ENCODE measurements at places on chromosomes 1 and 21.

- DNase-seq, result no peak
Measured at GRCh38 chr1:64513545-64513944, 43.6 kb downstream of the CACHD1 start.

DNA sequence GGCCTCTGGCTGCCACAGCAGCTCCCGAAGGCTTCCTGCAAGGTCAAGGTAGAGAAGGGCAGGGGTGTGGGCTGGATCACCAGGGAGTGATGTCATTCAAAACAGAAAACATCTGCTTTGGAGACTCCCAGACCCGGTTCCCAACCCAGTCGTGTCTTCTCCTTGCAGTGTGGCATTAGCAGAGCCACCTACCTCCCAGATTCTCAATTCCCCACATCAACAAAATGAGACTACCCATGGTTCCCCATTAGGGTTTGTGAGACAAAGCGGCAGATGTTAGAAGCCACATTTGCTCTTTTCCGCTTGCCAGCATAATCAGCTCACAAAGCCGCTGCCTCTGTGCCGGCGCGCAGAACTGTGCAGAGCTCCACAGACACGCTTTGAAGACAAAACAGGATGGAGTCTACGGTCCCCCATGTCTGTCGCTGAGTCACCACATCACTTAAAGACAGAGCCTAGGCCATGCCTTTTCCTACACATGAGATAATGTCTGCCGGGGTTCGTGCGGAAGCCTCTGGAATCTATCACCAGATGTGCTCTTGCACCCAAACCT, 12.5 kb downstream of the KIF17 start:
- DNase-seq, result no peak

DNA sequence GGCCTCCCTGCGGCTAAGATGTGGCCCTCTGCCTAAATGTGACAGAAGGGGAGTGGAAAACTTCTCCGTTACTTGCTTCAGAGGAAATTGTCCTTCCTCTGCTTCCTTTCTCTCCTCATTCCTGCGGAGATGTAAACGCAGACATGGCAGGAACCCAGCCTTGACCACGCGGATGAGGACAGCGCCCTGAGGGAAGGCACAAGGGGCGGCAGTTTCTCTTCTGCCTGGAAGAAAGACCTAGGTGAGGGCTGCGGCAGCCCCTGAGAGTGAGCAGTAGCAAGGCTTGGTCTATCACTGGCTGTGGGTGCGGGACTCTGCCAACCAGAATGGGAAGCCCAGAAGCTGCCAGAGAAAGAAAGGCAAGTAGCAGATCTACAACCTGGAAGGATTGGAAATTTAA, 14.0 kb upstream of the CTPS1 start:
- DNase-seq, result no peak

DNA sequence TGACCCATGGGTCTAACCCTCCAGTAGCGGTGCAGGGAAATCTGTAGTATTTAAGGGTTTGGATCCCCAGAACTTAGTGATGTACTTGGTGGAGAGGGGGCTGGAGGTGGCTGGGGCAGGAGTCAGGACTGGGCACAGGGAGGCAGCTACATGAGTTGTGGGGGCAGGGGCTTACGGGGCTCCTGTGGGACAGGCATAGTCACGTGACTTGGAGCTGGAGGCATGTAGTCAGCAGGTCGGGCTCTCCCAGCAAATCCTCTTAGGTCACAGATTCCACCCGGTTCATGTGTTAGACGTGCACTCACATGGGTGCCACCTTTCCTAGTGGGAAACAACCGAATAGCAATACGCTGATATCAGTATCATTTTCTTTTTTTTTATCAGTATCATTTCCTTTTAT, 112.1 kb downstream of the PCP4 start:
- no peak for DNase-seq

DNA sequence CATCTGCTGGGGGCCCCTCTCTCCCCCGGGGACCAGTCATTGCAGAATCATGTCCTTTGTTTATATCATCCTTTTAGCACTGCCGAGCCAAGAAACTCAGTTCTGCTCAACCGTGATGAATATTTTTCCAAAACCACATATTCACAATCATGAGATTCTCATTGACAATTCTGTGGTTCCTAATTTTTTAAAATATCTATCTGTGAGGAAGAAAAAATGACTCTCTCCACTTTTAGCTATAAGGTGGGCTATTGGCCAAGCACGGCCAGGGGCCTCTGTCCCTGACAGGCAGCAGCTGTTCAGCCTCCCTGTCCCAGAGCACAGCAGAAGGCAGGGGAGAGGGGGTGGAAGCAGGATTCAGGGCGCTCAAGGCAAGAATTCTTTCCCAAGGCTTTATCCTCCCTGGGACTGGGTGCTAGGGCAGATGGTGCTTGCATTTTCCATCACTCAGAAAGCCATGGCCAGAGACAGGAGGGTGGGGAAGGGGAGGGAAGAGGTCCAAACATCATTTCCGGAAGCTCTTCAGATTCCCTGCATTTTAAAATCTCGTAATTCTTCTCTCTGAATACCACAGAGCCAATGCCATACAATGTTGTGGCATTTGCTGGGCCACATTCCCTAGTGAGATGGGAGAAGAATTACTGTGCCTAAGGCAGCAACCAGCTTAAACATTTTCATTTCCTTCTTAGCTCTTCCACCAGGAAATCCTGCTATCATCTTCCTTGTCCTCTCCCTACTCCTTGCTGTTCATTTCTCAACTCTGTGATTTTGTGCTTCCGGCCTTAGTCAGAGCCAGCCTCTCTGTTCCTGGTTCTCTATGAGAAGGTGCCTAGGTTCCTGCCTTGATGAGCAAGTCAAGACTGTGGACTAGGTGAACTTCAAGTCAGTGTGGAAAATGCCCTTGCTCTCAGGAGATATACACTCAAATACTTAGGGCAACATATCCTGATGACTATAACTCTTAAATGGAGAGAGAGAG, 60.3 kb downstream of the KCNJ6 start:
- no peak for DNase-seq

- no peak for DNase-seq
Measured at GRCh38 chr1:225354906-225355305, 72.9 kb downstream of the LBR start.

DNA sequence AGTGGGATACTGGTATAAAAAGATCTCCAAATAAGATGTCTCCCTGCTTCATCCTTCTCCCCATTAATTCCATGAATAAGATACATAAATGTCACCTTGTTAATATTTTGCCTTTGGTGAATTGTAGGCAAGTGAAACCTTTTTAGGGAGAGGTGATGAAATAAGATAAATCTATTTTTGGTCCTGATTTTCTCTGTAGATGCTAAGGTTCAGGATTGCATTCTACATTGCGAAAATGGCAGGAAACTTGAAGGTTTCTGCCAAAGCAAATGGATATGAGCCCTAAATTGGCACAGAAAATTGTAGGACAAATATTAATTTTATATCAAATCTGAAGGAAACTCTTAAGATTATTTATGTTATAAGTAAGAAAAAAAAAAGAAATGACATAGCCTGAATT, 107.1 kb downstream of the PLPPR4 start:
- DNase-seq, result no peak

DNA sequence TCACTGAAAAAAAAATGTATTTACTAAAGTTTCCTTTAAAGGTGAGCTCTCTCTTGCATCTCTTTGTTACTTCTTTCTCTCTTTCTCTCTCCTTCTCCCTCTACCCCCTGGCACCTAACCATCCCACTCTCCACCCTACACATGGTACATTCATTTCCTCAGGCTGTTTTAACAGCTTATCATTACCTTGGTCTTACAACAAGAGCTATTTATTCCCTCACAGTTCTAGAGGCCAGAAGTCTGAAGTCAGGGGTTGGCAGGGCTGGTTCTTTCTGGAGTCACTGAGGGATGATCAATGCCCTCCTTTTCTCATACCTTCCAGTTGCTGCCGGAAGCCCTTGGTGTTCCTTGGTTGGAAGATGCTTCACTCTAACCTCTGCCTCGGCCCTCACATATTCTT, 91.1 kb upstream of the DSCAM start:
- no peak for DNase-seq

DNA sequence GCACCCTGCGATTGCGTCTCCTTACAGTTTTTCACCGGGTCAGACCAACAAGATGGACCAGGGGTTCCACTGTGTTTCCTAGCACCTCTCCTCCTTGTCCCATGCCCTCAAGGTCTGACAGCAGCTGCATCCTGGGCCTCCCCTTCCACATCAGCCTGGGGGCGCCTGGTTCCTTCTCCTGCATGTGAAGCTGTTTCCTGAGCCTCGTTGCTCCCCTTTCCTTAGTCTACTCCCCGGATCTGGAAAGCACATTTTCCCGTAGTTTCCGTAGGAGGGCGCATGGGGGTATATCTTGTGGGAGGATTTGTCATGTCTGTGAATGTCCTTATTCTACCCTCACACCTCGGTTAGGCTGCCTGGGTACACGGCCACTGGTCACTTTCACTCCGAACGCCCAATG, 6.1 kb downstream of the PRDM15 start:
- no peak for DNase-seq

- DNase-seq, result no peak
Measured at GRCh38 chr21:32602099-32602498, 10.1 kb downstream of the CFAP298 start.

DNA sequence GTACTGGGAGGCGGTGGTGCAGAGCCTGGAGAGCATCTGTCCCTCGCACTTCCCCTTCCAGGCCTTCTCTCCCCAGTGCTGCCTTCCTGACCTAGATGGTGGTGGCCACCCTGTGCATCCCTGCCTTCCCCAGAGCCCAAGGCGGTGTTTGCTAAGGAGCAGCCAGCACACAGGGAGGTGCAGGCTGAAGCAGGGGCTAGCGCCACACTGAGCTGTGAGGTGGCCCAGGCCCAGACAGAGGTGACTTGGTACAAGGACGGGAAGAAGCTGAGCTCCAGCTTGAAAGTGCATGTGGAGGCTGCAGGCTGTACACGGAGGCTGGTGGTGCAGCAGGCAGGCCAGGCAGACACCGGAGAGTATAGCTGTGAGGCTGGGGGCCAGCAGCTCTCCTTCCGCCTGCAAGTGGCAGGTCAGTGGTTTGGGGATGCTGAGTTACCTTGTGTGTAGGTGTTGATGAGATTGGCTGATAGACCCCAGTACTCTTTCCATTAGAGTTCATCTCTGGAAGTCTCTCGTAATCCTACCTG, 51.6 kb downstream of the OBSCN start:
- no peak for DNase-seq

DNA sequence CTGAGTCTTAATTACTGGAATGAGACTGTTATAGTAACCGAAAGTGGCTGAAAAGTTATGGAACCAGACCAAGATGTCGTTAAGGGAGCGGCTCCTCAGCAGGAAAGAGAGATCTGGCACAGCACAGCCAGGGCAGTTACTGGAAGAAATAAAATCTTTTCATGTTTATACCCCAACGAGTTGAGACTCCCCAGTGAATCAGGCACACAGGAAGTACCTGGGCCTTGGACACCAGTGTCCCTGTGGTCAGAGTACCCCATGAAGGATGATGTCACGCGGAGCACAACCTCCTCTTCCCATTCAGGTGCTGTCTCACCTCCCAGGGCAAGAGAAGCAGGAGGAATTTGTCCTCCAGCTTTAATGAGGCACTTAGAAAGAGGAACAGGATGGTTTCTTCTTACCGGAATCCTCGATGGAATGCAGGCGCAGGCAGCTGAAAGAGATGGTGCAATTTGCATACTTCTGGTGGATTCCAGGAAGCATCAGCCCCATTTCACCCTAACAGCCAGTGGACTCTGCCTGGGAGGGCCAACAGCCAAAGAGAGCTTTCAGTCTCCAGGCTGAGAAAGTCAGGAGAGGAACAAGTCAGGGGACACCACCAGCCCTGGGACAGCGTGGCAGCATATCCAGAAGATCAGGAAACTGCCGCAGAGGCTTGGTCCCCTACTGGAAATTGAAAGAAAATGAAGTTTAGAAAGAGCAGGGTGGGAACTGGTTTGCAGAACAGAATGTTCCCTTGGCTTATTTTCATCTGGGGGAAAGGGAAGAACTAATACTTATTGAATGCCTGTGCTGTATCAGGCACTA, 35.9 kb upstream of the CTTNBP2NL start:
- no peak for DNase-seq

DNA sequence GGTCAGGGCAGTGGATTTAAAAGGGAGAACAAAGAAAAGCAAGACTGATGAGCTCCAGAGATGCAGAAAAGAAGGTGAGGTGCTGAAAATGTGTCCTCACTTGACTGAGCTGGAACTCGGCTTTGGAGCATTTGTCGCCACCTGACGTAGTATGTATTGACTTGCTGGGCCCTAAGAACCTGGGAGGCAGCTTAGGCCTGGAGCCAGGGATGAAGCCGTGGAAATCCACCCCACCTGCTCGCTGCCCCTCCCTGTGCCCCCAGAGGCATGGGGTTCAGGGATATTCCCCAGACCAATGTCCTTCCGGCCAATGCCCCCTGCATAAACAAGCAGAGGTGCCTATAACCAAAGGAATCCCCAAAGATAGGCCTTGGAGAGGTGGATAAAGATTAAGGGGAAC, 14.3 kb downstream of the MRAP start:
- DNase-seq, result no peak

GRCh38 chr1:190175320-190175719, 302.3 kb downstream of the BRINP3 start:
- no peak for DNase-seq

GRCh38 chr1:84834419-84835064, 58.5 kb downstream of the LPAR3 start:
- DNase-seq, result no peak

DNA sequence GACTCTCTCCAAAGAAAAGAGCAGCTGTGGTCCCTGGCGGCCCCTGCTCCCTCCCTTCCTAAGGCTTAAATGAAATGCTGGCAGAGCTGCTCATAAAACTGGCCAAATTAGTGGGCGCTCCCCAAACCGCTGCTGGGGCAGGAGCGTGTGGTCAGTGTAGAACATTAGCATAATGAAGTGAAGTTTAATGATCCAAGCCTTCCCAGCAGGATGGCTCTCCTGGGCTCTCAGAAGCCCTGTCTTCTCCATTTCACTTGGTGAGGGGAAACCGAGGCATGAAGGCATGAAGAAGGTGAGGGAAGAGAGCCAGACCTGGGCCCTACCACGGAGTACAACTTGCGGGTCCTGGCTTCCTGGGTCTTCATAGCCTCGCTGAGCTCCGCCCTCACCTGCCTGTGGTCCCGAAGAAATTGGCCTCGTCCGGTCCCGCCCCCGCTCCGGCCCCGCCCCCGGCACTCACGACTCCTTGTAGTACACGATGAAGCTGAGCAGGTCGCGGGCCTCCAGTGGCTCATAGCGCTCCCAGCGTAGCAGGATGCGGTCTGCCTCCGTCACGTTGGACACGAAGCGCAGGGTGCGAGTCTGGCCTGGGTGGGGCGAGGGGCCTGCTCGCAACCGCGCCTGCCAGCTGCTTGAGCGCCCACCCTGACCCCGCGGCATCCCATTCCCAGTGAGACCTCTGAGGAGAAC, 10.3 kb downstream of the INSRR start:
- no peak for DNase-seq

- DNase-seq, result no peak
Measured at GRCh38 chr1:104856091-104856490, 1106.4 kb downstream of the AMY1C start.

GRCh38 chr1:58412071-58412580, 134.4 kb downstream of the OMA1 start:
- DNase-seq, result no peak

GRCh38 chr1:99849413-99849743, 783 bp upstream of the AGL start:
- no peak for DNase-seq

GRCh38 chr1:155125511-155125945, 2.1 kb upstream of the EFNA1 start:
- no peak for DNase-seq

- DNase-seq, result no peak
Measured at GRCh38 chr1:92410706-92411105, 76.0 kb downstream of the GFI1 start.

- DNase-seq, result no peak
Measured at GRCh38 chr21:24290151-24290833, 1317.0 kb downstream of the MRPL39 start.

- DNase-seq, result no peak
Measured at GRCh38 chr1:9601942-9602793, 13.5 kb downstream of the TMEM201 start.

- no peak for DNase-seq
Measured at GRCh38 chr1:58870298-58870676, 86.4 kb upstream of the JUN start.
